Calu3 (cell line): ENCODE measurements at places on chromosomes 2 and 18. TPM values are rescaled to one million over a fixed set of nuclear protein-coding genes. Genes with fewer than 3 reads are reported as not detected.

DNA sequence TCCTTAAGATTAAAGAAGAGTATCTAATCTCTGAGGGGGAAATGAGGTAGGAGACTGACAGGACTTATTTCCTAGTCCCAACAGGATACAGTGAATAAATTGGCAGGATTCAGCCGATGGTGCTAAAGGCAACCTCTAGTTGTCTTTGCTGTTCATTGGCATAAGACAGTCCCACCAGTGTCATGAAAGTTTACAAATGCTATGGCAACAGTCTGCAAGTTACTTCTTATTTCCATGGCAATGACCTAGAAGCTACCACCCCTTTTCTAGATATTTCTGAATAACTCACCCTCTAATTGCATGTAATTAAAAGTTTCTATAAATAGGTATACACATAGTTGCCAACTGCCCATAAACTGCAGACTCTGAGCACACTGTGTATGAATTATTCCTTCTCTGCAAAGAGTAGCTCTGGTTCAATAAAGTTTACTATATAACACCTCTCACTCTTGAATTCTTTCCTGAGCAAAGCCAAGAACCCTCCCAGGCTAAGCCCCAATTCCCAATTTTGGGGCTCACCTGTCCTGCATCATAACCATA, 172.7 kb upstream of the LRATD1 start:
- DNase-seq, result no peak

DNA sequence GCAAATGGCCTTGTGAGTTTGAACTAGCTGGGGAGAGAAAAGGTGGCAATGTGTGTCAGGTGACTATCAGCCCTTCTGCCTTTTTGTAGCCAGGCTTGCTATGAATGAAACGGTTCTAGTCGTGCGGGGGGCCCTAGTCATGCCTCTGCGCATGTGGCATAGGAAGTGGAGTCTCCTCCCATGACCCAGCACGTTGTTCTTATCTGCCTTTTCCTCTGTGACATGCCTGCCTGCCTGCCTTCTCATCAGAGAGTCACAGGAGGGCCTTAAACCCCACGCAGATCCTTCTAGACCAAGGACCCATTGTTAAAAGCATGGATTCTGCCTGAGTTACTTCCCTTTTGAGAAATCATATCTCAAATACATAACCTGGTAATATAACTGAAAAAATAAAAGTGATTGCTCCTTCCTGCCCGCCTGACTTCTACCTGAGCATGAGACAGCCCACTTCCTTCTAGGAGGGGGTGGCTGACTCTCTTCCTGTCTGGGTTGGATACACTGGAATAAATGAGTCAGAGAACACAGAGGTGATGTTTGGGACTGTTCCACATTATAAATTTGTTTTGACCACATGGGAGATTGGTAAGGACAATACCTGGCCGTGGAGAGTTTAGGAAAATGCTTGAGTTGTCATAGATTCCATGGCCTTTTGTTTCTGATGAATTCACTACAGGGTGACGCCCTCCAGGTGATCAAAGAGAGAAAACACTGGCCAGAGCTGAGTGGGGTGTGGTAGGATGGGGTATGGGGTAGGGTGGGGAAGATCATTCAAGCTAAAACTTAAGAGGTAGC, 49.8 kb downstream of the FBLN7 start:
- DNase-seq, result no peak

- no peak for DNase-seq
Measured at GRCh38 chr2:218777276-218777990, 4.5 kb upstream of the CYP27A1 start.

- DNase-seq, result no peak
Measured at GRCh38 chr18:45890606-45891005, 65.1 kb downstream of the SIGLEC15 start.

DNA sequence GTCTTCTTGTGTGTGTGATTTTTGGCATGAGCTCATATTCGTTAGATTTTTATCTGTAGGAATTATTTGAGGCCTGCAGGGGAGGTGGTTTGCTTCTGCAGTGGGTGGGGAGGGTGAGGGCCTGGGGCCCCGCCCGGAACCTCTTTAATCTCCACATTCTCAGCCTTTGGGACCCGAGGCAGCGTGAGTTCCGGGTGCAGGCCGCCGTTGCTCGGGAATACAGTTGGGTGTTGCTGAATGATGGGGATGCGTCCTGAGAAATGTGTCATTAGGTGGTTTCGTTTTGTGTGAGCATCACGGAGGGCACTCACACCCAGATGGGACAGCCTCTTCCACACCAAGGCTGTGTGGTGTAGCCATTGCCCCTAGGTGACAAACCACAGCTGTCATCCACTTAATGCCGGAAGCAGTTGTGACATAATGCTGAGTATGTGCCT, 13.7 kb upstream of the GAL3ST2 start:
- no peak for DNase-seq

GRCh38 chr2:101806701-101807100, 109.2 kb downstream of the MAP4K4 start:
- DNase-seq, result no peak

DNA sequence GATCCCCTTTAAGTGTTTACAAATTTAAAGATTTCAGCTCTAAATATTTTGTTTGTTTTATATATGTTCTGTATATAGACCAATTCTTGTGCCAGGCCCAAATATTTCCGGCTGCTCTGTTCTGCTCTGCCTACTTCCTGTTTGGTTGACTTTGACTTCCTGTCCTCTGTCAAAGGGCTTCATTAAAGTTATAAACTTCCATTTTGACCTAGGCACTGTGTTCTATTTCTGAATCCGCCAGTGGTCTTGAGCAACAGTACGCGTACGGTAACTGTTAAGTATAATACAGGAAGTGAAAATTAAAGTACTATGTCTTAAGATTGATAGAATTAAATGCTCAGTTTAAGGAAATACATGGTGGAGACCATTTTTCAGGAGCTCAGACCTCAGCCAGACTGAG, 13.5 kb upstream of the REL start:
- no peak for DNase-seq

Gene GPR155
- total RNA-seq, result 1.4 and 2.1 TPM in 2 replicates

Gene CLIP4
- total RNA-seq, result 136 and 184 TPM in 2 replicates
